Retina (tissue), 1 donor: ENCODE measurements at places on chromosomes 5 and 9.

- no peak for DNase-seq
These were observed 612 bp upstream of the ATG10 start for GRCh38 chr5:81971111-81971711.

DNA sequence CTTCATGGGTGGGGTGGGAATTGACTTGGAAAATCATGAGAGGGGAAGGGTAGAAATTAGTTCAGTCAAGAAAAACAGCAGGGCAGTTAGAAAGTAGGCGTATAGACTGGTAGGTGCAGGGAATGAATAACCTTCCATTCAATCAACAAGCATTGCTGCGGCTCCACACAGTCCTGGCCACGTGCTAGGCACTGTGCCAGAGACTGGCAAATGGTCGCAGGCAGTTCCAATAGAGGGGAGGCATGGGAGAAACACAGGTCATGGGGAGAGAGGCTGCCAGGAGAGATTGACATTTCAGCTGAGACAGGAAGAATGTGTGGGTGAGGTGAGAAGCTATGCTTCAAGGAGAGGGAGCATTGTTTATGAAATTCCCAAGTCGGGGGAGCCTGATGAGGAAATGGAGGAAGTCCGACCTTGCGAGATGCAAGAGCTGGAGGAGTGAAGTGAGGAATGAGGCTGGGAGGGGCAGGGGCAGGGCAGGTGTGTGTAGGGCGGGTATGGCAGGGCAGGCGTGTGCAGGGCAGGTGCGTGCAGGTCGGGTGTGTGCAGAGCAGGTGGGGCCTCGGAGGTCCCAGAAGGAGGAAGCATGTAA is 54.4 kb upstream of the PPARGC1B start:
- no peak for DNase-seq

- DNase-seq = no peak
These were observed 628.0 kb upstream of the CDH18 start for GRCh38 chr5:20615888-20616563.

- DNase-seq = no peak
These were observed 248.4 kb downstream of the PLK2 start for GRCh38 chr5:58211441-58211840.

DNA sequence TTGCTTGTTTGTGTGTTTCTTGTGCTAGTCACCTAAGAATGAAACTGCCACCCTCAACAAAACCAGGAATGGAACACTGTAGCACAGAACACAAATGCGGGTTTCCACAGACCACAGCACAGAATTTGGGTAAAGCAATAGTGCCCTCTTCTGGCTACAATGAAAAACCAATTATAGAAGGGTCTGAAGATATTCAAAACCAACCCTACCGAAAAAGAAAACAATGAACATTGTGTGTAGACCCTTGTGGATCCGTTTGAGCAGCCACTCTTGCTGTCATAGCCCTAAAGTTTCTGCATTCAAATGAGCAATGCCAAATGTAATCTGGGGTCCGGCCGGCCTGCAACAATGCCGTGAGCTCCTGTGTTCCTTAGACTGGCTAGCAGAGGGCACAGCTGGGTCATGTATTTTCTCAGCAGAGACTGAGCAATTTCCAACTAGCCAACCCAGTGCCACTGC is 8.3 kb upstream of the ENC1 start:
- DNase-seq = peak; percentile 80

DNA sequence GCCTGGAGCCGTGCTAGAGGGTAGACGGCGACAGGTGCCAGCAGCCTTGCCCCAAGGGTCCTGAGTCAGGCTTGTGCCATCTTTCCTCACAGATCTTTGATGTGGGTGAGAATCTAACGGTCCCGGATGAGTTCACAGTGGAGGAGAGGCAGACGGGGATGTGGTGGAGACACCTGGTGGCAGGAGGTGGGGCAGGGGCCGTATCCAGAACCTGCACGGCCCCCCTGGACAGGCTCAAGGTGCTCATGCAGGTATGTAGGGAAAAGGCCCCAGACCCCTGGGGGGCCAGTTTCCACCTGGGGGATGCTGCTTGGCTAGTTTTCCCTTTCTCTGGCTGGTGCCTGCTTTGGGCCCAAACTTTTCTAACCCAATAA is 24.0 kb downstream of the PTGES2 start:
- no peak for DNase-seq

- no peak for DNase-seq
These were observed 55.5 kb upstream of the MEF2C start for GRCh38 chr5:88938488-88938887.

GRCh38 chr9:135480071-135480939 is 723 bp downstream of the PPP1R26 start:
- peak; percentile 65 for DNase-seq

DNA sequence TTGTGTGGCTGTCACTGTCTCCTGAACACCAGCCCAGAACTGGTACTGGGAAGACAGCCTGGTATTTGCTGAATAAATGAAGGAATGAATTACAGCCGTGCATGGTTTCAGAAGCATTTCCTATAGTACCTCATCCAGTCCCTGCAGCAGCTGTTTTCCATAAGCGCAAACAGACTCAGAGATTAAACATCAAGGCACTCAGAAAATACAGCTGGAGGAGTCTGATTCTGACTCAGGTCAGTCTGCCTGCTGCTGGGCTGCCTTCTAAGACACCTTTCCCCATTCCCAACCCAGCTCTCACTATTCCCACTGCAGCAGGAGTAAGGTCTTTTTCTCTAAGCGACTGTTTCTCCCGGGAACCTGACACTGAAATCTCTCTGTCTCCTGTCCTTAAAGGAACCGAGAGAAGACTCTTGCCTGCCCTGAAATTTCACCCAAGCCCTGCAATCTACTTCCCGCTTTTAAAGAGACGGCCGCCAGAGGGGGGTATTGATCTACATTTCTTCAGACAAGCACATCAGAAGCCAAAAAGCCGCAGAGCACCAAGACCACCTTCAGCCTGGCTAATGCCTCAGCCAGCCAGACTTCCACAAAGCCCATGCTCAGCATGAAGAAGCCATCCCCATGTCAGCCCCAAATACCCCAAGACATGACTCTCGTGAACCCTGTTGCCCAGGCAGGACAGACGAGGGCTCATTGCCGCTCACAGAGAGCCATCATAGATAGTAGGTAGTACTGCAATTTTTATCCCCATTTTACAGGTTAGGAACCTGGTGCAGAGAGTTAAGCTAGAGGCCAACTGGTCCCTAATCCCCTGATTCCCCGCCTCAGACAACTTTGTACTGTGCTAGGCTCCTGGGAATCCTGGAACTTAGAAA is 5.4 kb upstream of the FOXI1 start:
- DNase-seq = peak; percentile 88

- no peak for DNase-seq
These were observed at the start of gene GNAQ for GRCh38 chr9:78031444-78031892. GNAQ (minus strand) TSS chr9:78031811; CDS start chr9:78031235, 576 bp downstream.

GRCh38 chr9:126607731-126608130 is 6.0 kb upstream of the LMX1B start:
- DNase-seq = no peak

- no peak for DNase-seq
These were observed 766.9 kb upstream of the ADAMTS16 start for GRCh38 chr5:4373051-4373820.

- DNase-seq = peak; percentile 9
These were observed 27.0 kb downstream of the IARS1 start for GRCh38 chr9:92266486-92266885.
